ENCODE measurements at places on chromosomes 12 and 14.

DNA sequence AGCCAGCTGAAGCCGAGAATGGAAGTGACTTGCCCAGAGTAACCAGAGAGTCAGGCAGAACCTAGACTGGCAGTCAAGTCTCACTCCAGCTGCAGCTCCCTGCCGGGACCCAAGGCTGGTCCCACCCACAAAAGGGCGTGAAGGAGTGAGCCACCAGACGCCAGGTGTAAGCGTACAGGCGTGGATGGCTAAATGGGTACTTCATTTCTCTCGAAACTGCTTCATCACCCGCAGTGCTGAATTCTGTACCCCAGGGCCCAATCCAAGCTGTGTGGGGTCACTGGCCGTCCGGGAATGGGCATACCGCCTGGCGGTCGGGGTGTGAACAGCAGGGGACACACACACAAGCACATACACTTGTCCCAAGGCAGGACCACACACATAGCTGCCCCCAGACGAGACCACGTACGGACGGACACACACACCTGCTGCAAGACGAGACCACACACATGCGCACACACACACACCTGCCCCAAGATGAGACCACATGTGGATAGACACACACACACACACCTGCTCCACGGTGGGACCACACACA lies 34.8 kb downstream of the DEGS2 start:
- DNase-seq: no peak

GRCh38 chr14:68704736-68705720 lies 87.8 kb downstream of the ZFP36L1 start:
- DNase-seq: no peak

GRCh38 chr14:104284107-104284592 lies 145.8 kb downstream of the KIF26A start:
- DNase-seq: no peak

GRCh38 chr12:113955109-113955970 lies 10.8 kb downstream of the RBM19 start:
- DNase-seq: no peak

GRCh38 chr12:92289629-92290349 lies 144.1 kb upstream of the BTG1 start:
- no peak for DNase-seq

DNA sequence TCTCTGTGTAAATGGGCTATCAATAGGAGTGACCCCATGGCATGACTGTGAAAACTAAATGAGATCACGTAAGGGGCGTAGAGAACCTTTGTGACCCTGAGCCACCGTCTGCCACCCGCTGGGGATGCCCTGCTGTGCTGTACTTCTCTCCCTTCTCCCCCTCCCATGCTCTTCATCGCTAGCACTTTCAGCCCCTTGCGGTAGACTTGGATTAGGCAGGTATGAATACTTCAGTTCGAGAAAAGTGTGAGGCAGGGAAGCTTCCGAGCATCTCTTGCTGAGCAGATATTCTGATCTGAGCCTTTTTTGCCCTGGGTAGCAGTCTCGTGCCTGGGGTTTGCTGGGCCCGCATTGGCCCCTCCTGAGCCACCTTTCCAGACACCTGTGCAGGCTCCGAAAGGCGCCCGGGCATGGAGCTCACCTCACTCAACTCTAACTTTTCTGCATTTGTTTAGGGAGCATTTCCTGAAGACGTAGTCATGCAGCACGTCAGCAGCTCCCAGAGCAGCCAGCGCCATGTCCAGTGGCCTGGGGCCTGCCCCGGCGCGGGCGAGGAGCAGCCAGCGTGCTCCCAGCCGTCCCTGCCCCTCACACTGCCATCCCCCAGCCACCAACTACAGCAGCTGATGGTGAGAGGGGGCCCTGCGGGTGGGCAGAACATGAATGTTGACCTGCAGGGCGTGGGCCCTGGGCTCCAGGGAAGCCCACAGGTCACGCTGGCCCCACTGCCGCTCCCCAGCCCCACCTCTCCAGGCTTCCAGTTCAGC lies 40.4 kb downstream of the DDX51 start:
- no peak for DNase-seq

GRCh38 chr12:129675496-129675895 lies 228.3 kb downstream of the TMEM132D start:
- DNase-seq: no peak

- no peak for DNase-seq
Measured at GRCh38 chr14:100065942-100066574, 836 bp downstream of the EVL start.

- no peak for DNase-seq
Measured at GRCh38 chr12:88922816-88923215, 342.5 kb upstream of the KITLG start.

- DNase-seq: no peak
Measured at GRCh38 chr12:82930301-82930700, 243.6 kb downstream of the TMTC2 start.

DNA sequence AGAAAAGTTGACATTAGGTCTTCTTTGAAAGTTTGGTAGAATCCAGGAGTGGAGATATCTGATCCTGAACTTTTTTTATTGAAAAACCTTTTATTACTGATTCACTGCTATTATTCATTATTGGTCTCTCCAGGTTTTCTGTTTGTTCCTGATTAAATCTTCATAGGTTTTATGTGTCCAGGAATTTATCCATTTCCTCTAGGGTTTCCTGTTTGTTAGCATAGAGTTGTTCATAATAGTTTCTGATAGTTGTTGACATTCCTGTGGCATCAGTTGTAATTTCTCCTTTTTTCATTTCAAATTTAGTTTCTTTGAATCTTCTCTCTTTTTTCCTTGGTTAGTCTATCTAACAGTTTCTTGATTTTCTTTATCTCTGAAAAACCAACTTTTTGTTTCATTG lies 370.3 kb downstream of the SLC6A15 start:
- DNase-seq: no peak

DNA sequence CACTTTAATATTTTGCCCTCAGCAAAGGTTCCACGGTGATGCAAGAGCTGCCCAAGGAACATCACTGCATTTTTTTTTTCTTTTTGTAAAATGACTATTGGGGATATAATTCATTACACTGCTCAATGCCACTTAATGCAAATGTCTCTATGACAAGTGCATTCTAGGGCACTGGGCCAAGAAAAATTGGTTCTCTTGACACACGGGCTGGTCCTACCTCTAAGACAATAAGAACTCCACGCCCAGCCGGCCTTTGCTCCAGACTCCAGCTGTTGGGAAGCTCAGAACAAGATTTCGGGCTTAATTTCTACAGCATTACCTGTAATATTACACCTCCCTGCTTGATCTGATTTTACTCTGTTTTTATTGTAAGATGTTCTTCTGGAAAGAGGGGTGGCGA lies 48.8 kb upstream of the VRK1 start:
- DNase-seq: no peak

DNA sequence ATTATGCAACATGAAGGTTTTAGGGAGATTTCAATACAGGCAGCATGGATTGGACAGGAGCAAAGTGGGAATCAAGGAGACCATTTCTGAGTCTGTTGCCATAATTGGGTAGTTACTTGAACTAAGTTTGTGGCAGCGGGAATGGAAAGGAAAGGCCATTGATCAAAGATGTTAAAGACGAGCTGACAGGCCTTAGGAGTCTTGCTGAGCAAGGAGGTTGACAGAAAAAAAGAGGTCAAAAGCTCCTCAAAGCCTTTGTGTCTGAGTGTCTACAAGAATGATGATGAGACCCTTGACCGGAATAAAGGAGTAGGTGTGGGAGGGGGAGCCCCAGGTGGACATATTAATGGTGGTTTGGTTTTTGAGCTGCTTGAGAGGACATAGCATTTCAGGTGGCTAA lies 9.4 kb downstream of the PLEKHA5 start:
- no peak for DNase-seq

DNA sequence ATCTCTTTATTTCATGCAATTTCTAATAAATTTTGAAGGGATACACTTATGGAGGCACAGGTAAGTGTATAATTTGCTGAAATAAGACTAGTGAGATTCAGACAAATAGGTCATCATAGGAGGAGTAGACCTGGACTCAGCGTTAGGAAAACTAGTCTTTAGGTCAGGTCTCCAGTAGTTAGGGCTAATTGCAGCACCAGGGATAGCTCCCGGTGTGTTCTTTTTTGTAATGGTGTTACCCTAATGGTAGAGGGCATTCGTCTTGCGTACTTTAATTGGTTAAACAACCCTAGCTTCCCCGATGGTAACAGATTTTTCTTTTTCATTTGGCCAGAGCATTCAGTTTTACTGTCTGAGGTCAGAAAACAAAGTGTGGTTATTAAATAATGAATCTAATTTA lies 64.9 kb downstream of the ARID2 start:
- DNase-seq: no peak

GRCh38 chr14:100885196-100885595 lies 18.3 kb downstream of the RTL1 start:
- no peak for DNase-seq

- peak; percentile 75 for DNase-seq
Measured at GRCh38 chr14:70882776-70883492, 24.3 kb upstream of the PCNX1 start.

- no peak for DNase-seq
Measured at GRCh38 chr14:53295985-53296582, 143.0 kb upstream of the DDHD1 start.

DNA sequence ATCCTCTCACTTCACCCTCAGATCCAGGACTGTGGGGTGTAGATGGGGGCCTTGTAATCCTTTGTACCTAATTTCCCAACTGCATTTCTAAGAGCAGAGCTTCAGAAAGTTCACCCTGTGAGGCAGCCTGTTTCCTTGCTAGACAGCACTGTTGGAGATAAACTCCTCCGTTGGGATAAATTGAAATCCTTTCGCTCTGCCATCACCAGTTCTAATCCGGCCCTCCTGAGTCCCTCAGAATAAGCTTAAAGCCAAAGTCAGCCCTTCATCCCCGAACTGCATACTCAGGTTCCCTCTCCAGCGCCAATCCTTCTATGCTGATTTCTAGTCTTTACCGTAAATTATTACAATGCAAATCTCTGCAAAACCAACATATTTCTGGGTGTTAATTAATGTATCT lies 114.7 kb downstream of the PRMT8 start:
- DNase-seq: no peak

- no peak for DNase-seq
Measured at GRCh38 chr12:75833268-75833667, 198.3 kb downstream of the PHLDA1 start.

- no peak for DNase-seq
Measured at GRCh38 chr14:45227566-45227965, 25.4 kb downstream of the MIS18BP1 start.

GRCh38 chr14:104215706-104216334 lies 77.4 kb downstream of the KIF26A start:
- DNase-seq: no peak
